ENCODE measurements at places on chromosomes 7 and 10. TPM values are rescaled to one million over a fixed set of nuclear protein-coding genes. Genes with fewer than 3 reads are reported as not detected.
A peak's percentile ranks its signal among the peaks of the same experiment; 100 is the strongest.

DNA sequence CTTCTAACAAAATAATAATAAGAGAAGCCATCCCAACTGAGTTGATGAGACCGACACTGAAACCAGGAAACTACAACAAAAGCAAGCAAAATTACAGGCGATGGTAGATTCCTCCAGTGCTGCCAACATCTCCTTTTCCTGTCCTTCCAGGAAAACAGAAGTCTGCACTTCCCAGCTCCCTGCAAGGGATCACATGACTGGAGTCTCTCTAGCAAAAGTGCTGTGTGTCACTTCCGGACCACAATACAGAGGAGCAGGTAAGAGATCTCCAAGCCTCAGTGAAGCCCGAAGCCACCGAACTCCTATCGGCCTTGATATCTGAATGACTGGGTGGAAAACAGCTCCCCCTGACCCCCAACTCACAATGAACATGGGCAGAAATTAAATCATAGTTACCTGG is 63.2 kb downstream of the SMURF1 start:
- H3K36me3 ChIP-seq: no peaks in the 10 kb centered on the region
- H3K27ac ChIP-seq: no peak overlapping the region
- no peaks in the 10 kb centered on the region for H3K27me3 ChIP-seq
- no peak for DNase-seq

GRCh38 chr7:70347463-70348254 is 749.4 kb downstream of the AUTS2 start:
- no peak overlapping the region for H3K4me3 ChIP-seq
- H3K36me3 ChIP-seq: no peaks in the 10 kb centered on the region
- H3K27ac ChIP-seq: no peak overlapping the region
- no peaks in the 10 kb centered on the region for H3K4me1 ChIP-seq

- H3K4me1 ChIP-seq: no peaks in the 10 kb centered on the region
- no peaks in the 10 kb centered on the region for H3K36me3 ChIP-seq
- peak; percentile 91 for DNase-seq
- no peak overlapping the region for H3K4me3 ChIP-seq
- no peak overlapping the region for H3K27ac ChIP-seq
These were observed 86.6 kb downstream of the FRMPD2 start for GRCh38 chr10:48187713-48188485.

GRCh38 chr10:124301736-124302135 is 117.0 kb downstream of the OAT start:
- H3K36me3 ChIP-seq: no peaks in the 10 kb centered on the region
- no peak overlapping the region for H3K4me3 ChIP-seq
- H3K27ac ChIP-seq: no peak overlapping the region
- DNase-seq: no peak

- H3K4me3 ChIP-seq: no peak overlapping the region
- no peak overlapping the region for H3K27ac ChIP-seq
- no peaks in the 10 kb centered on the region for H3K27me3 ChIP-seq
- DNase-seq: no peak
- H3K4me1 ChIP-seq: no peaks in the 10 kb centered on the region
- no peaks in the 10 kb centered on the region for H3K36me3 ChIP-seq
These were observed 30.4 kb upstream of the UCN3 start for GRCh38 chr10:5334196-5334880.

DNA sequence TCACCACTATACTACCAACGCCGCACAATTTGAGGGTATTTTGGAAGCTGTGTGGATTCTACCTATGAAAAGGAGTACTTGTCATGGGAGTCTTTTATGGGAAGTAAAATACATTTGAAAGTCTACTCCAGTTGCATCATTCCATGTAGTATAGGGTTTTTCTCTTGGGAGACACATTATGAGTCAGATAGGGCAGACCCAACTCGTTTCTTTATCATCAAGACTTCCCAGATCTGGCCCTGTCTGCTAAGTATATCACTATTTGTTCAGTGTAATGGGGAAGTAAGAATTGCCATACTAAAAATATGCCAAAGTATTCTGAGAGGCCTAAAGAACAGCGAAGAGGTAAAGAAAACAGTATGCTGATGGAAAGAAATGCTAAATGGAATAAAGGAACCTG is 144.2 kb downstream of the SPAG6 start:
- H3K4me3 ChIP-seq: no peak overlapping the region
- H3K27me3 ChIP-seq: no peaks in the 10 kb centered on the region
- no peaks in the 10 kb centered on the region for H3K4me1 ChIP-seq
- H3K36me3 ChIP-seq: no peaks in the 10 kb centered on the region

- H3K4me3 ChIP-seq: no peak overlapping the region
- H3K27me3 ChIP-seq: peaks cover 60% of the 10 kb centered on the region
- no peaks in the 10 kb centered on the region for H3K4me1 ChIP-seq
- H3K36me3 ChIP-seq: no peaks in the 10 kb centered on the region
- no peak overlapping the region for H3K27ac ChIP-seq
These were observed 49.8 kb downstream of the RASGEF1A start for GRCh38 chr10:43216931-43217562.

DNA sequence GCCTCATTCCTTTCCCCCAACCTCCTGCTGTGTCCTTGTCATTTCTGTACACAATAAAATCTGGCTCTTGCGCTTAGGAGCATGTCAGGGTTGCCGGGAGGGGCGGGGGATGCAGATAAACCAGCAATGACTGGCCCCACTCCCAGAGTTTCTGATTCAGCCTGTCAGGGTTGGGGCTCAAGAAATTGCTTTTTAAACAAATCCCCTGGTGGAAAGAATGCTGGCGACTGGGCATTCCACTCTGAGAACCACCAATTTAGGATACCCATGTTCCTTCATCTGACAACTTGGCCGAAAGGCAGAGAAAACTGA is 376.4 kb downstream of the TCERG1L start:
- H3K4me3 ChIP-seq: no peak overlapping the region
- H3K36me3 ChIP-seq: no peaks in the 10 kb centered on the region
- no peak overlapping the region for H3K27ac ChIP-seq
- no peaks in the 10 kb centered on the region for H3K4me1 ChIP-seq
- no peak for DNase-seq
- H3K27me3 ChIP-seq: peaks cover 48% of the 10 kb centered on the region

DNA sequence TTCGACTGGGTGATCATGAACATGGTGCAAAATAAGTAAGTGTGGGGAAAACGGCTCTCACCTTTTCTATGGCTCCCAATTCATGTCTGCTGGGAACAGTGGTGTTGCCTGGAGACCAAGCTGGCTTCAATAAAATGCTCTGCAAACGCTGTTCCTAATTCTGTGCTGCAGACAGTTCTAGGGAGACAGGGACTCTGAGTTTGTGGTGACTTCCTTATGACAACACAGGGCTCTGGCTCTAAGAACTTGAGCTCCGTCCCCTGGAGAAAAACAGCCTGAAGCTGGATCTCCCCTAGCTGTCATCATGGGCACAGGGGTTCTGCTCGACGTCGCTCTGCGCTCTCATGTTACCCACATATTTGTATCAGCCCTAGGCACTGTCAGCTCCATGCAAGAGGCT is 61.0 kb upstream of the INSYN2A start:
- H3K36me3 ChIP-seq: peaks cover 26% of the 10 kb centered on the region
- H3K27me3 ChIP-seq: no peaks in the 10 kb centered on the region
- H3K27ac ChIP-seq: no peak overlapping the region
- H3K4me1 ChIP-seq: no peaks in the 10 kb centered on the region
- H3K4me3 ChIP-seq: no peak overlapping the region

DNA sequence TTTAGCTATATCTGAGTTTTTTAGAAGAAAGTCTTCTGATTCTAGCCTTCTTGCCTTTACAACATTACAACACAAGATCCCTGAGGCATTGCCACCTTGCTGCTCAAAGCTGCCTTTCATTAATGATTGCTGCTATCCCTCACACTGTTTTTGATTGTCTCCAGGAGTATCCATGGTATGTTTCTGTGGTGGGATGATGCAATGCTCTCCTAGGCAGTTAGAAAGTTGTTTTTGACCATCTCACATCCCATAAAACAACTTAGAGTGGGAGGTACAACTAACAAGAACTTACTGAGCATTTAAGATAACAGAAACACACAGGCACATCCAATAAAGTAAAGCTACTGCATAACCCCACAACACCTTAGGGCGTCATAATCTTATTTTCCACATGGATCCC is 1156.0 kb upstream of the LRRTM3 start:
- no peak overlapping the region for H3K27ac ChIP-seq
- no peaks in the 10 kb centered on the region for H3K27me3 ChIP-seq
- no peaks in the 10 kb centered on the region for H3K36me3 ChIP-seq
- no peak for DNase-seq
- H3K4me1 ChIP-seq: no peaks in the 10 kb centered on the region

DNA sequence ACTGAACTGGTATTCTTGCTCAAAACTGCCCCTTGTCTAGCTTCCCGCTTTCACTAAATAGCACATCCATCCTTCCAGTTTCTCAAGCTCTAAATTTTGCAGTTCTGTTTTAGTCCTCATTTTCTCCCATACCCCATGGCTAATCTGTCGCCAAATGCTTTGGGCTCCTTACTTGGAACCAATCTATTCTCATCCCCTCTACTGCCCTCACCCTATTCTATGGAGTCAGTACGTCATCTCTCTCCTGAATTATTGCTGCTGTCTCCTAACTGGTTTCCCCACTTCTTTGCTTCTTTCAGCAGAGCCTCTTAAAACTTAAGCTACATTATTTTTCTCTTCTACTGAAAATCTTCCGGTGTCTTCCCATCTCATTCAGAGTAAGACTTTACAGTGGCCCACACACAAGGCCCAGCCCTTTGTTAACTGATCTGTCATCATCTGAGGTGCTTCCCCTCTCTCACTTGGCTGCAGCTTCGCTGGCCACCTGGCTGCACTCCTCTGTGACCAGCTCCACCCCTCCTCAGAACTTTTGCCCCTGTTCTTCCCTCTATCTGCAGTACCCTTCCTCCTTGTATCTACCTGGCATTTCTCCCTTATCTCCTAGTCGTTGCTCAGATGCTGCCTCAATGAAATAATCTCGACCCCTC is 9.9 kb downstream of the STARD3NL start:
- H3K36me3 ChIP-seq: no peaks in the 10 kb centered on the region
- no peak overlapping the region for H3K27ac ChIP-seq
- H3K27me3 ChIP-seq: no peaks in the 10 kb centered on the region
- H3K4me3 ChIP-seq: no peak overlapping the region
- DNase-seq: no peak
- H3K4me1 ChIP-seq: peaks cover 51% of the 10 kb centered on the region

DNA sequence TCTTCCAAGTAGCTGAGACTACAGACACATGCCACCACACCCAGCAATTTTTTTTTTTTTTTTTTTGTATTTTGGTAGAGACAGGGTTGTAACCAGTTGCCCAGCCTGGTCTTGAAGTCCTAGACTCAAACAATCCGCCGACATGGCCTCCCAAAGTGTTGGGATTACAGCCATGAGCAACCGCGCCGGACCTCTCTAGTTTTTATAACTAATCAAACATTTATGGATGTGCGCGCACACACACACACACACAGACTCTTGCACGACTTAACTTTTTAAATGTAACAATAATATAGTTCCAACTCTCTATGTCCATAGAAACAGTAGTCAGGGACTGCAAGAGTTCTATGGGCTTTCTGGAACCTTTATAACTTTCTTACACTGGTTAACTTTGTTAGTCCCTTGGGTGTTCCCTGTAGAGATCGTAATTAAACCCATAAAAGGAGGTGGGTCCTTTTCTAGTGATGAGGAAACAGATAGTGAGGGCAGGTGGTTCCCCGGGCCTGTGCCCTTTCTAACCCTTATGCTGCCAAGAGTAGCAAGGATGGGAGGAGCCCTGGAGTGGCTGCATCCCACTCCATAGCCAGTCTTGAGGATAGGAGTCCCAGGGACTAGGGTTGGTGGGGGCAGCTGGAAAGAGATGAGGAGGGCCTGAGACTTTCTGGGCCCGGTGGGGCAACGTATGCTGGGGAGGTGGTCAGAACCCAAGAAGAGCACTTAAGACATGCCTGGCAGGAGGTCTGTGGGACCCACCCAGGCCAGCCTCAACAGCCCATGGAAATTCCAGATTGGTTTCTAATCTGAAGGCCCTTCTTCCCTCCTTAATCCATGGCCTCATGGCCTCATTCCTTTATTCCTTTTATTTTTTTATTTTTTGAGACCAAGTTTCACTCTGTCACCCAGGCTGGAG is 8.6 kb downstream of the MARVELD1 start:
- H3K27ac ChIP-seq: no peak overlapping the region
- H3K36me3 ChIP-seq: peaks cover 4% of the 10 kb centered on the region
- peaks cover 19% of the 10 kb centered on the region for H3K4me1 ChIP-seq
- no peak overlapping the region for H3K4me3 ChIP-seq
- DNase-seq: no peak

DNA sequence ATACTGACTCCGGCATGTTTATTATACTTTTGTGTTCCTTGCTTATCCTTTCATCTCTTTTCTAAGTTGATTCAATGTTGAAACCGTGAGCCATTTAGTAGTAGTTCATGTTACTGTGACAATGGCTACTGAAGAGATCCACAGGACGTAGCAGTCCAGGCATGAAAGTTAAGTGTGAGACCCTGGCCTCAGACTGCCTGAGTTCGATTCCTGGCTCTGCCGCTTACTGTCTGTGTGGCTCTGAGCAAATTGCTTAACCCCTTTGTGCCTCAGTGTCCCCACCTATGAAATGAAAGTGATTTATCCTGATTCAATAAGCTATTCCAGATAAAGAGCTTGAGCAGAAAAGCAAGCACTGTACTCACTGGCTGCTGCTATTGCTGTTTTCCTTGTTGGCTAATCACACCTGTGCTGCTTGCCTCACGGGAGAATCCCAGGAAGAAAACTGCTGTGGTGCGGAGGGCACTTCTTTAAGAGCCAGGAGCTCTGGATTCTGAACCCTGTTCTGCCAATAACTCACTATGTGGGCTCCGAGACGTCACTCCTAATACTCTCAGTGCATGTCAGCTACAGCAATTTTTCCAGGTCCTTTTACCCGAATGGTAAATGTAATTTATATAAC is 38.4 kb downstream of the PNLIPRP2 start:
- peak; percentile 77 for DNase-seq
- peaks cover 8% of the 10 kb centered on the region for H3K27me3 ChIP-seq
- no peaks in the 10 kb centered on the region for H3K36me3 ChIP-seq
- no peak overlapping the region for H3K27ac ChIP-seq
- H3K4me3 ChIP-seq: no peak overlapping the region

SUN3 gene
- not detected for total RNA-seq

ADAM12 gene
- total RNA-seq: 1.2 TPM

GIMAP8 gene
- 18.5 TPM for total RNA-seq

EXOSC1 gene
- 33.3 TPM for total RNA-seq

GPR158 gene
- under 0.01 TPM for total RNA-seq

ERVW-1 gene
- total RNA-seq: not detected

GNGT1 gene
- total RNA-seq: not detected

Measured in esophagus muscularis mucosa (tissue), 4 donors.